ENCODE measurements at places on chromosomes 6 and 20. TPM values are rescaled to one million over a fixed set of nuclear protein-coding genes. Genes with fewer than 3 reads are reported as not detected.

The KIF25 gene
- polyA plus RNA-seq, result not detected

The TPD52L1 gene
- not detected for polyA plus RNA-seq

The RIMS4 gene
- polyA plus RNA-seq, result not detected

The RPS6KA2 gene
- polyA plus RNA-seq, result 3.2 TPM

The SLC22A23 gene
- 0.50 TPM for polyA plus RNA-seq

The MGME1 gene
- 1.1 TPM for polyA plus RNA-seq

The BHLHE23 gene
- not detected for polyA plus RNA-seq

The RIPOR3 gene
- 0.98 TPM for polyA plus RNA-seq

The PPP1R16B gene
- polyA plus RNA-seq, result 15.6 TPM

The CDS2 gene
- 32.3 TPM for polyA plus RNA-seq

- DNase-seq, result no peak
- no peak overlapping the region for H3K27ac ChIP-seq
- H3K36me3 ChIP-seq, result no peaks in the 10 kb centered on the region
- H3K4me1 ChIP-seq, result no peaks in the 10 kb centered on the region
- no peak overlapping the region for H3K4me3 ChIP-seq
- peaks cover 6% of the 10 kb centered on the region for H3K27me3 ChIP-seq
Measured at GRCh38 chr6:126983779-126984178, 134.7 kb upstream of the RSPO3 start.

- DNase-seq, result no peak
- no peak overlapping the region for H3K4me3 ChIP-seq
- H3K4me1 ChIP-seq, result no peaks in the 10 kb centered on the region
- no peak overlapping the region for H3K27ac ChIP-seq
Measured at GRCh38 chr20:14830899-14831298, 493.5 kb upstream of the FLRT3 start.

- peaks cover 42% of the 10 kb centered on the region for H3K4me1 ChIP-seq
- H3K27ac ChIP-seq, result peak overlapping the region; percentile 69
- H3K36me3 ChIP-seq, result peaks cover 45% of the 10 kb centered on the region
- H3K27me3 ChIP-seq, result no peaks in the 10 kb centered on the region
Measured at GRCh38 chr6:33320315-33321181, 3.0 kb upstream of the ZBTB22 start.

DNA sequence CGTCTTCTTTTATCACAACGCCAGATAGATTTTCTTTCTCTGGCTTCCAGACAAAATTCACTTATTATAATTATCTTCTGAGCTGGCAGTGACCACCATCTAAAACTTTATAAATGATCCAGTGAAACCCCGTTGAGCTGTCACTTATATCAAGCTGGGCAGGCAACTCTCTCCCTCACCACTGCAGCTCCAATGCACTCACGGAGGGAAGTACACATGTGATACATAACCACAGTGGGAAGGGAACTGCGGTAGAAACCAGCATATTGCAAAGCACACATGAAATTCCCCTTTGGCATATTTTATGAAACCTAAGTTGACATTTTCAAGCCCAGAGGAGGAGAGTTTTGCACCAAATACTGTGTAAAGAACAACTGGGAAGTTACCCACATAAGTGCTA is 536.9 kb downstream of the HACE1 start:
- no peak for DNase-seq
- no peaks in the 10 kb centered on the region for H3K4me1 ChIP-seq
- no peaks in the 10 kb centered on the region for H3K27me3 ChIP-seq
- H3K27ac ChIP-seq, result no peak overlapping the region
- no peaks in the 10 kb centered on the region for H3K36me3 ChIP-seq

DNA sequence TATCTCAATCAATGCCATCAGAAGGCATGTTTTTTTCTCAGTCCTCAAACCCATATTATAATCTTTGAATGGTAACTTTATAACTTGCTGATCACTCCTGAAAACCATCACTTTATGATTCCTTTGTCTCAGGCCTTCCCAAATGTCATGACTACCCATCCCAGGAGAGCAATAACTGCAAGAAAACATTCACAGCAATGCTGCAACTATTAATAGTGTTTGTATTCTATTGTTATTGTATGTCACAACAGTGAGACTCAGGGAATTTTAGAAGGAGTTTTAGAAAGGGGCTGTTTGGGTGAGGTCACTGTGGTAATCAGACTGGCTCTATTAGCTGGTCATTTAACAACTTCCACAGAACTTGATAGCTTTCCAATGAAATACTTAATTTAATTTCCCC is 301.4 kb upstream of the TBX18 start:
- no peak overlapping the region for H3K4me3 ChIP-seq
- DNase-seq, result no peak
- H3K27ac ChIP-seq, result no peak overlapping the region
- H3K36me3 ChIP-seq, result no peaks in the 10 kb centered on the region
- no peaks in the 10 kb centered on the region for H3K4me1 ChIP-seq

- peaks cover 5% of the 10 kb centered on the region for H3K27me3 ChIP-seq
- no peak overlapping the region for H3K27ac ChIP-seq
- no peak overlapping the region for H3K4me3 ChIP-seq
- DNase-seq, result no peak
- no peaks in the 10 kb centered on the region for H3K4me1 ChIP-seq
Measured at GRCh38 chr6:33717934-33718455, 6.5 kb upstream of the UQCC2 start.

DNA sequence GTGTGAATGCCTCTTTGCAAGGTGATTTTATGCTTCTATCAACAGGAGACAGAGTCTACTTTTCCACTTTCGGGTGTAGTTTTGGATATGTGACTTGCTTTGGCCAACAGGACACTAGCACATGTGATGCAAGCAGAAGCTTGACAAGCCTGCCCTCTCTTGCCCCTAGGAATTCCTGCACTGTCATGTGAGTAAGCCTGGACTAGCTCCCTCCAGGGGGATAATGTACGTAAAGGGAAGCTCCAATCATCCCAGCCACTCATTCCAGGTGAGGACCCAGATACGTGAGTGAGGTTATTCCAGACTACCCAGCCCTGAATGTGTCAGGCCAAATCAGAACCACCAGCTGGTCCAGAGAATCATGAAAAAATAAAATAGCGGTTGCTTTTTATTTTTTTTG is 33.3 kb downstream of the BEND3 start:
- H3K27ac ChIP-seq, result no peak overlapping the region
- no peak for DNase-seq
- H3K36me3 ChIP-seq, result no peaks in the 10 kb centered on the region
- H3K4me3 ChIP-seq, result no peak overlapping the region
- no peaks in the 10 kb centered on the region for H3K27me3 ChIP-seq
- no peaks in the 10 kb centered on the region for H3K4me1 ChIP-seq

DNA sequence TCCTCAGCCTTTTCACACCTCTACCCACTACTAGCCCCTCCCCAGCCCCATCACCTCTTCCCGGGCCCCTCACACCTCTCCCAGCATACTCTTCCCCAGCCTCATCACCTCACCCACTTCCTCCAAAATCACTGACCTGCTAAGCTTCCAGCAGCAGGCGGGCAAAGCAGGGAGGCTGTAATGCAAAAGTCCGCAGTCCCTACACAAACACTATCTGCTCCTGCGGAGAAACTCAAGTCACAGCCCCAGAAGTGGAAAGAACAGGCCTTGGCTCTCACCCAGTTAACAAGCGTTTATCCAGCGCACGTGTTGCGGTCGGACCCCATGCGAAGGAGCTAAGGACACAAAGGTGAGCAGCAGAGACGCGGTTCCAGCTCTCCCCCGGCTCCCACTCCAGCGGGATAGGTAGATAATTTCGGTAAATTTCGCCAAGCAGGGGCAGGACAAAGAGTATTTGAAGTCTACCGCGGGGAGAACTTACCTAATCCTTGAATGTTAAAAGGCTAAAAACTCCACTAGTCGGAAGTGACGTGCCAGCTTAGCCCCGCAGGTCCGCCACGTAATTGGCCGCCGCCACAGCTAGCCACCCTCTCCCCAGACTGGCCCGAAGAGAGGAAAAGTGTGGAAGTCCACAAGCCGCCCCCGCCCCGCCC is 728 bp upstream of the TRIM39 start:
- peak overlapping the region; percentile 93 for H3K4me3 ChIP-seq
- H3K27ac ChIP-seq, result peak overlapping the region; percentile 99
- peaks cover 62% of the 10 kb centered on the region for H3K4me1 ChIP-seq
- no peaks in the 10 kb centered on the region for H3K27me3 ChIP-seq
- H3K36me3 ChIP-seq, result peaks cover 27% of the 10 kb centered on the region

- H3K4me3 ChIP-seq, result no peak overlapping the region
- H3K27ac ChIP-seq, result no peak overlapping the region
- no peaks in the 10 kb centered on the region for H3K4me1 ChIP-seq
- H3K36me3 ChIP-seq, result peaks cover 6% of the 10 kb centered on the region
- DNase-seq, result no peak
- H3K27me3 ChIP-seq, result no peaks in the 10 kb centered on the region
Measured at GRCh38 chr6:47221565-47221964, 88.1 kb downstream of the TNFRSF21 start.

DNA sequence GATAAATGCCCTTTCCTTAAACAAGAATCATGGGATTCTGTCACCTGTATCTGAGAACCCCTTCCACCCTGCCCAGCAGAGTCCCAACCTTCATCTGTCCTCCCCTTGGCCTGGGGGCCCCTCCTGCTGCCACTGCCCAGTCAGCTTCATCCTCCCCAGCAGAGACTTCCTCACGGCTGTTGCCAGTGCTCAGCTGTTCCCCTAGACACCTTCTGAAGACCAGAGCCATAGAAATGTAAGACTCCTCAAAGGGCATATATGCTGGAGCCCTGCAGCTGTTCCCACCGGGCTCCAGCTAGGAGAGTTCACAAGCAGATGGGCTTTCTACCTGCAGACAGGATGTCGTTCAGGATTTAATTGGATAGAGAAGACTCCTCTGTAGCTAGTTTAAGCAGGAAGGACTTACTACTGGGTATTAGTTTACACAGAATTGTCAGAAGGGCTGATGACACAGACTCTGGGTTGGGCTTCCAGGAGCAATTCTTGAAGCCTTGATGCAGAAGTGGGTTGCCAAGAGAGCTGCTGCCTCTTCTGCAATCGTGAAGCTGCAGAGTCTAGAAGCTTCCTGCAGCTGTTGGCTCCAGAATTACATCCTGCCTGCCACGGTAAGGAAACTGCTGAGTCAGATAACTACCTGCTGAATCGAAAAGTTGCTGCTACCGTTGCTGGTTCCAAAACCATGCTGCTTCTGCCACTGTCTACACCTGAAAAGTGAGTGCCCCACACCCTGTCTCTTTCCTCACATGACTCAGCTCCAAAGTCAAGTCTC is 57.1 kb upstream of the MLN start:
- H3K27ac ChIP-seq, result no peak overlapping the region
- peak overlapping the region; percentile 1 for H3K4me3 ChIP-seq
- H3K27me3 ChIP-seq, result no peaks in the 10 kb centered on the region
- peak; percentile 52 for DNase-seq
